Activated CD4-positive, alpha-beta T cell treated with anti-CD3 and anti-CD28 coated beads, Interleukin-2, amount 10 ng/mL, durations not matched to agents 24 days and 14 days (primary cell): ENCODE measurements at places on chromosomes 3 and 15.

DNA sequence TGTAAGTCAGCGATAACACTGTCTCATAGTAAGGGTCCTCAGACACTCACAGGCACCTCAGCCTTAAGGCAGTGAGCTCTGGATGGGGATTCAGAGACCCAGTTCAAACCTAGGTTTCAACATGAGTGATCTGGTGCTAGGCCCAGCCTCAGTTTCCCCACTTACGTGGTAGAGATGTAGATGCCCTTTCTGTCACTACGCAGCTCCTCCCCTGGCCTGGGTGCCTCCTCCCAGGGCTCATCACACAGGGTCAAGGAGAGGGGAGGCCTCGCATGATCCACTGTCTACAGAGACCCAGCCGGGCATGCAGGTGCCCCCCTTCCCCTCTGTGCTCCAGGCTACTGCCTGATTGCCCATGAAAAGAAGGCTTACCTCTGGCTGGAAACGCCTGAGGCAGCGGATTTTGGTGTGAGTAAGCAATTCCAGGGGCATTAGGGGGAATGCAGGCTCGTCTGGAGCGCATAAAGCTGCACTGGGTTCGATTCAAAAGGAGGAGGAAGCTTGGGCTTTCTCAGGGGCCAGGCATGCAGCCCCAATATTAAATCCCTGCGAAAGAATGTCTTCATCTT, 69.8 kb upstream of the ANKRD34C start:
- H3K4me3 ChIP-seq, result no peak overlapping the region
- H3K27ac ChIP-seq, result no peak overlapping the region
- H3K36me3 ChIP-seq, result no peaks in the 10 kb centered on the region

- H3K27me3 ChIP-seq, result peaks cover 34% of the 10 kb centered on the region
- no peak for DNase-seq
- H3K36me3 ChIP-seq, result no peaks in the 10 kb centered on the region
- no peak overlapping the region for H3K4me3 ChIP-seq
- H3K4me1 ChIP-seq, result peaks cover 7% of the 10 kb centered on the region
Measured at GRCh38 chr15:70521576-70522322, 241.6 kb downstream of the UACA start.

GRCh38 chr3:12897381-12898289, 56.3 kb upstream of the RPL32 start:
- DNase-seq, result no peak
- peaks cover 1% of the 10 kb centered on the region for H3K27me3 ChIP-seq
- no peaks in the 10 kb centered on the region for H3K4me1 ChIP-seq
- H3K4me3 ChIP-seq, result no peak overlapping the region
- no peak overlapping the region for H3K27ac ChIP-seq
- H3K36me3 ChIP-seq, result peaks cover 11% of the 10 kb centered on the region

DNA sequence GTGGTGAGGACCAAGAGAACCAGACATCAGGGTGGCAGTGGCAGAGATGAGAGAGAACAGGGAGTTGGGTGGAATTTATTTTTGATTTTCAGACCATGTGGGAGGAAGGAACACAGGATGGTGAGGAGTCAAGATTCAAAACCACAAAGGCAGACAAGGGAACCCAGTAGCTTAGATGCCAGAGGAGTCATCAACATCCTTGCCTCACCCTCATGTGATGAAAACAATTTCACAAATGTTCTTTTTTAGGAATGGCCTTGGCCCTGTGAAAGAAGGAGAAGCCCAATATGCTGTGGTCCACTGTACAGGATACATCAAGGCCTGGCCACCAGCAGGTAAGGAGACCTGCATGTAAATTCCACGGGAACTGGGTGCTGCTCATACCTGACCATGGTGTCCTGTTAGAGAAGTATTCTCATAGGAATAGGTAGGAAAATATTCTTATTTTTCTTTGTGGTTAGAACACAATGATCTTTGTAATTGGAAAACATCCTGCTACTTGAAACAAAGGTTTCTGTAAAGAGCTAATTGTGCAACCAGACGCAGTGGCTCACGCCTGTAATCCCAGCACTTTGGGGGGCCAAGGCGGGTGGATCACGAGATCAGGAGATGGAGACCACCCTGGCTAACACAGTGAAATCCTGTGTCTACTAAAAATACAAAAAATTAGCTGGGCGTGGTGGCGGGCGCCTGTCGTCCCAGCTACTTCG, 110.0 kb downstream of the ARNT2 start:
- H3K27me3 ChIP-seq, result peaks cover 4% of the 10 kb centered on the region
- no peak overlapping the region for H3K4me3 ChIP-seq
- no peaks in the 10 kb centered on the region for H3K4me1 ChIP-seq
- DNase-seq, result no peak
- no peak overlapping the region for H3K27ac ChIP-seq

DNA sequence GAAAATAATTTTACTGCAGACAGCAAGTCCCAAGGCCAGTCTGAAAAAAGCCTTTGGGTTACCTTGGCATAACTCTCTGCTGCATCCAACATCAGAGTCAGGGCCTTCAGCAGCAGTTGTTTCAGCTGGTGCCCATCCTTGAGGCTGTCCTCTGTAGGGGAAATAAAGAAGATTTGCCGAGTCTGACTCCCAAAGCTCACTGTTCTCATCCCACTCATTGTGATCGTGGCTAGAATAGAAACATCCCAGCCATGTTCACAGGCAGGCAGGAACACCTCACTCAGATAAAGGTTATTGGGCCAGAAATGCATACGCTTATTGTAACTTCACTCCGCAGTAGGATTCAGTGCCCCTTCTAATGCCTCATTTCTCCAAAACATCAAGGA, 29.2 kb downstream of the EIF3J start:
- H3K36me3 ChIP-seq, result peaks cover 64% of the 10 kb centered on the region
- no peaks in the 10 kb centered on the region for H3K27me3 ChIP-seq
- no peak overlapping the region for H3K4me3 ChIP-seq
- no peak overlapping the region for H3K27ac ChIP-seq

DNA sequence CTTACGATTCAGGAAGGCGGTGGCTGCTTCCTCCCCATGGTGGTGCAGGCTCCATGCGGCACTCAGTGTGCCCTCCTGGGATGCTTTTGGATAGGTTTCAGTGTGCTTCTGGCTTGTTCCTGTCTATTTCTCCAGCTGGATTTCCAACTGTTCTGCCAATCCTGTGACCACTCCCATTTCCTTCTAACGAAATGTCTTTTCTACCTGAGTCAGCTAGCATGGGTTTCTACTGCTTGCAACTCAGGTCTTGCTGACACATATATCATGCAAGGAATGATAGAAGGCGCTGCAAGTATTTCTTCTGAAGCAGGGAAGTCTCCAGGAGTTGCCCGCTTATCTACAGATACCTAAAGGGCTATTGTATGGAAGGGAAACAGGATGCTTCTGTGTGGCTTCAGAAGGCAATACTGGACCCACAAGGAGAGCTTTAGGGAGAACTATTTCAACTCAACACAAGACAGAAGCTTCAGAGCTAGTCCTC, 244.4 kb downstream of the OPA1 start:
- no peaks in the 10 kb centered on the region for H3K36me3 ChIP-seq
- peaks cover 38% of the 10 kb centered on the region for H3K27me3 ChIP-seq
- no peak overlapping the region for H3K4me3 ChIP-seq
- H3K27ac ChIP-seq, result no peak overlapping the region
- no peak for DNase-seq

DNA sequence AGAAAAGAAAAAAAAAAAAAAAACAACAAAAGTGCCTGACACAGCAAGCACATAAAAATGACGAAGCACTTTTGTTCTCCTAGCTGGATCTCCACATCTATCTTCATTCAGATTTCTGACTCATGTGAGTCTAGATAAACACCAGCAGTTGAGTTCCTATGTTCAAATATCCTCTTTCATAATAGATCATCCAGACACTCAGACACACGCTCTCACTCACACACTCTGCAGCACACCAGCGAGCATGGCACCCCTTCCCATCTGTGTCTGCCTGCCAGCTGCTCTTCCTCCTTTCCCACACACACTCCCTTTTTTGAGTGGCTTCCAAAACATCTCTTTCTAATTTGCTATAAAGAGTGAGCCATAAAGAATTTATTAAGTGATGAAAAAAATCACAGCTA, 19.8 kb upstream of the CELF6 start:
- no peak overlapping the region for H3K27ac ChIP-seq
- no peaks in the 10 kb centered on the region for H3K4me1 ChIP-seq
- no peak overlapping the region for H3K4me3 ChIP-seq
- H3K36me3 ChIP-seq, result no peaks in the 10 kb centered on the region
- no peak for DNase-seq
- H3K27me3 ChIP-seq, result no peaks in the 10 kb centered on the region

- H3K36me3 ChIP-seq, result no peaks in the 10 kb centered on the region
- no peak overlapping the region for H3K27ac ChIP-seq
- no peaks in the 10 kb centered on the region for H3K4me1 ChIP-seq
Measured at GRCh38 chr3:70766301-70766700, 453.9 kb upstream of the MDFIC2 start.

DNA sequence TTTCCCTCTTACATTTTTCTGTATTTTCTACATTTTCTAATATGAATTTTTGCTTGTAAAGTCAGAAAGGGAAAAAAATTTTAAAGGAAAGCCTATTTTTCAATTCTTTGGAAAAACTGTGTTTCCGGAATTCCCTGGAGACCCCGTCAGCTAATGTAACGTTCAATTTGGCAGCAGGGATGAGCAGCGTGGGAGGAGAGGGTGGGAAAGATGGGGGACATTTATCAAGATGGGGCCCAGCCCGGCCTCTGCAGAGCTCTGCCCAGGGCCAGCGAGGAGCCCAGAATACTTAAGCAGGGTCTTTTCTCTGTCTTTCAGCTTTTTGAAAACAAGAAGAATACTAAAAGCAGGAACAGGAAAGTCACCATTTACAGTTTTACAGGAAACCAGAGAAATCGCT, 129.0 kb downstream of the LRRK1 start:
- no peak overlapping the region for H3K4me3 ChIP-seq
- no peak for DNase-seq
- H3K36me3 ChIP-seq, result no peaks in the 10 kb centered on the region
- no peak overlapping the region for H3K27ac ChIP-seq

- peaks cover 38% of the 10 kb centered on the region for H3K4me1 ChIP-seq
- no peak for DNase-seq
- H3K4me3 ChIP-seq, result peak overlapping the region; percentile 100
- no peak overlapping the region for H3K27ac ChIP-seq
Measured at GRCh38 chr3:99818818-99819217, 1.2 kb downstream of the CMSS1 start.
